ENCODE measurements at places on chromosomes 6 and 20.

GRCh38 chr20:641516-641875, 11.5 kb downstream of the SRXN1 start:
- DNase-seq = no peak

- DNase-seq = peak; percentile 90
Observed at GRCh38 chr6:19297880-19298279, 539.3 kb upstream of the ID4 start.

GRCh38 chr6:44995486-44996132, 332.5 kb upstream of the RUNX2 start:
- DNase-seq = no peak

- no peak for DNase-seq
Observed at GRCh38 chr6:147381712-147382111, 126.8 kb upstream of the SAMD5 start.

DNA sequence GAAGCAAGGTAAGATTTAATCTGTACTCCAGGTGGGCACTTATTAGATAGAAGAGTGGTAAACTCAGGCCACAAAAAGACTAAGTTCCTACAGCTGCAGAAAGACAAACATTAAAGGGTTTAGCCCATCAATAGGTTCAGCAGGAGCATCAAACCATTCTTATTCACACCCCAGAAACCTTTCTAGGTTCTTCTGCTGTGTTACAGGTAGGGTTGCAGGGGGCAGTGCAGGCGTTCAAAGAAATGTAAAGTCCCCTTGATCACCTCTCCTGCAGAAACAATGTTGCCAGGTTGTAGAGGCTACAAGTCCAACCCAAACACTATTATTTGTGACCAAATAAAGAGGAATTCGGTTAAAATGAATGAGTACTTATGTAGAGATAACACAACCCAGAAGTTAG, 31.8 kb downstream of the PHACTR1 start:
- DNase-seq = no peak

GRCh38 chr6:11585426-11586016, 48.0 kb downstream of the TMEM170B start:
- DNase-seq = no peak
